ENCODE measurements at places on chromosomes 16 and 17.

- DNase-seq, result no peak
Observed at GRCh38 chr17:19424934-19425868, 14.2 kb downstream of the RNF112 start.

- no peak for DNase-seq
Observed at GRCh38 chr16:56625140-56625942, at the start of gene MT1E. Gene MT1E (plus strand): TSS chr16:56625781. CDS start chr16:56625852, 71 bp downstream.

DNA sequence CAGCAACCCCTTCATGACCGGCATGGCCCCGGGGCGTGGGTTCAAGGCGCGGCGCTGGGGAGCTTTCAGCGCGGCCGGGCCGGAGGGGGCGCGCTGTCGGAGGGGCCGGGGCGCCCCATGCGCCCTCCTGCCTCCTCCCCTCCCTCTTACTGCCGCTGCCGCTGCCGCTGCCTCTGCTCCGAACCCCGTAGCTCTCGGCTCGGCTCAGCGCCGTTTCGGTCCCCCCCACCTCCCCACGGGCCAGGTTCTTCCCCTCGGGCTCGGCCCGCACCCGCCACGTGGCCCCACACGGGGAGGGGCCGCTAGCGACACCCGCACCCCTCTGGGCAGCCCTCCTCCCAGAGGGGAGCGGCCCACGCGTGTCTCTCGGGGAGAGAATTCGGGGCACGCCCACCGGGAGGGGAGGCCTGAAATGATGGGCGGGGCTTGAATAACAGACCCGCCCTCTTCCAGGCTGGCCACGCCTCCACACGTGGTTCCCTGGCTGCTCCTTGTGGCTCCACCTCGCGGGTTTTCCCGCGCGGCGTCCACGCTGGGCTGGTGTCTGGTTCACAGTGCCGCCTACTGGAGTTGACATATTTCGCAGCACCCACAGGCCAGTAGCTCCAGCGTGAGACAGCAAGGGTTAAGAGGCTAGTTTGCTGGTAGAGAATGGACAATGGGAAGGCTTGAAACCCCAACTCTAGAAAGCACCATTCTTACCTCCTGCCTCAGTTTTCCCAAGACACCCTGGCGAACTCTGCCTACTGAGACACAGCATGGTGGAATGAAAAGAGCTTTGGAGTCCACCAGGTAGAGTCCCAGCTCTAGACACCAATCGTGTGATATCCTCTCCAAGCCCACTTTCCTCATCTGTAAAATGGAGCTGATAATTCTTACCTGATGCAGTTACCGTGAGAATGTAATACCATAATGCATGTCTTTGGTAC, at the start of gene KCNH4:
KCNH4 (minus strand) TSS at position 221 of the 929 bp plus-strand sequence; CDS start at position 24, 197 bp downstream.
- no peak for DNase-seq

GRCh38 chr16:49524947-49525315, 151.3 kb downstream of the C16orf78 start:
- no peak for DNase-seq

GRCh38 chr17:82152556-82153294, 54.7 kb upstream of the FASN start:
- DNase-seq, result no peak

GRCh38 chr16:30394592-30395154, 547 bp upstream of the ZNF48 start:
- DNase-seq, result no peak

DNA sequence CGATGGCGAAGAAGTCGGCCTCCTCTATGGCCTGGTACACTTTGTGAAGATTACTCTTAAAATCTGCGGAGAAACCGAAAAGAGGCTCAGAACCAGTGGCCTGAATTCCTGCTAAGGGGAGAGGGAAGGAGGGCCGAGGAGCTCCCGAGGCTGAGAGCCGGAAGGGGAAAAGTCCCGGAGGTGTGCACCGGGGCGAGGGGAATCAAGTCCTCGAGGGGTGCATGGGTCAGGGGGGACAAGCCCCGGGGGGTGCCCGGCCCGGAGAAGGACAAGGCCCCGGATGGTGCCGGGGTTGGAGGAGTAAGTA, 495 bp downstream of the PARN start:
- no peak for DNase-seq

Data from HS-5 (cell line).